Activated CD4-positive, alpha-beta memory T cell treated with anti-CD3 and anti-CD28 coated beads, Interleukin-2, amount 10 ng/mL, durations not matched to agents 7 days and 5 days (primary cell): ENCODE measurements at places on chromosomes 6 and 20.

DNA sequence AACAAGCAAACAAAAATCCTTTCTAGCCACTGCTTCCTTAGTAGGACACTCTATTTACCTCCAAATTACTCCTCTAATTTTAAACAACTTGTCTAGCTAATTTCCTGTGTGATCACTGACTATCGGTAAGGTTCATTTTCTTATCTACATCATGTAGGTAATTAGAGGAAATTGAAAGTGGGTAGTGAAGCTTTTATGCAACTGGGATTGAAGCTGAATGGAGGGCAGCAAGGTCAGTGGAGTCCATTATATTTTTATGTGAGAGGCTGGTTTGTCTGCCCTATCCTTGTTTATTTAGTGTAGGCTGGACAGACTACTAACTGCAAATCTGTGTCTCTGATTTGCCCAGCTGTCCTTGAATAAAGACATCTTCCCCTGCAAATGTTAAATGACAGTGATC, 88.5 kb upstream of the SIM1 start:
- DNase-seq, result no peak

GRCh38 chr6:166194914-166195859, 27.5 kb upstream of the TBXT start:
- DNase-seq, result no peak

GRCh38 chr6:71211799-71212198, 76.8 kb upstream of the OGFRL1 start:
- no peak for DNase-seq

- DNase-seq, result peak; percentile 75
These were observed 16.4 kb upstream of the HMGN4 start for GRCh38 chr6:26521600-26522391.

DNA sequence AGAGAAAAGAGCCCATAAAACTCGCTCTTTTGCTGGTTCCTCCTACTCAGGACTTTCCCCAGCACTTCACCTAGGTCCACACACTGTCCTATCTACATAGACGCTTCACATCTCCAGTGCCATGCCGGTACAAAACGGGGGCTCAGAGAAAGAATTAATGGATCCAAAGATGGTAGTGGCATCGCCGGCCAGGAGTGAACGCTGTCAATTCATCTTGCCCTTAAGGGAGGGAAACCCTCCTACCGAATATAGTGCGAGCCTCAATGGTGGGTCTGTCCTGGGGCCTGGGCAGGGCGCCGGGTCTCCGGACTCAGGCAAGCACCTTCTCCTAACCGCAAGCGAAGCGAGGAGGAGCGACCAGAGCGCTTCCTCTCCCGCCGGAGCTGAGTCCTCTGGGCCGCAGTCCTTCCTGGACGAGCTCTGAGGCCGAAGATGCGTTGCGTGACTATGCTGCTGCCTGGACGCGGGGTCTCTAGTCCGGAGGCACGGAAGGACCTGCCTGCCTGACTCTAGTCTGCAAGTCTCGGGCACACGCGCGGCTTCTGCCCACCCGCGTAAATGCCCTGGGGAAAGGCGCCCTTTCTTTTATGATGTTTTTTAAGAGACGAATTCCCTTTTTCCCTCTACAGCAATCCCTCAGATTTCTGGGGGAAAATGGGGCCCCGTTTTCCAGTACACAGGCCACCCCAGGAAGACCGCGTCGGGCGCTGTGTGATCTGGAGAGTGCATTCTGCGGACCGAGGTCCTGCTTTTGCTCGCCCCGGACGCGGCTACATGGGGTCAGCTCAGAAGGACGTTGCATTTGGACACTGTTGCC, 100.1 kb upstream of the PRDM1 start:
- peak; percentile 26 for DNase-seq

DNA sequence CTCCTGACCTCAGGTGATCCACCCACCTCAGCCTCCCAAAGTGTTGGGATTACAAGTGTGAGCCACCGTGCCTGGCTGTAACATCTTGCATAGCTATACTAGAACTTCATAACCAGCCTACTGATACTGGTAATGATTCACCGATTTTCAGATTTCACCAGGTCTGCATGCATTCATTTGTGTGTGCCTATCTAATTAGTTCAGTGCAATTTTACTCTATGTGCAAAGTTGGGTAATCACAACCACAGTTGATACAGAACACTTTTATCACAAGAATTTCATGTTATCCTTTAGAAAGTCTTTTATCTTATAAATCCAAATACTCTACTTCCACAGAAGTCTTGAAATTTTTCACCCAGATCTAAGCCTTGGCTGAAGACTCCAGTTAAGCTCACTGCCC, 22.2 kb downstream of the FASTKD5 start:
- no peak for DNase-seq
